ENCODE measurements at places on chromosomes 7 and 10.
A peak's percentile ranks its signal among the peaks of the same experiment; 100 is the strongest.

DNA sequence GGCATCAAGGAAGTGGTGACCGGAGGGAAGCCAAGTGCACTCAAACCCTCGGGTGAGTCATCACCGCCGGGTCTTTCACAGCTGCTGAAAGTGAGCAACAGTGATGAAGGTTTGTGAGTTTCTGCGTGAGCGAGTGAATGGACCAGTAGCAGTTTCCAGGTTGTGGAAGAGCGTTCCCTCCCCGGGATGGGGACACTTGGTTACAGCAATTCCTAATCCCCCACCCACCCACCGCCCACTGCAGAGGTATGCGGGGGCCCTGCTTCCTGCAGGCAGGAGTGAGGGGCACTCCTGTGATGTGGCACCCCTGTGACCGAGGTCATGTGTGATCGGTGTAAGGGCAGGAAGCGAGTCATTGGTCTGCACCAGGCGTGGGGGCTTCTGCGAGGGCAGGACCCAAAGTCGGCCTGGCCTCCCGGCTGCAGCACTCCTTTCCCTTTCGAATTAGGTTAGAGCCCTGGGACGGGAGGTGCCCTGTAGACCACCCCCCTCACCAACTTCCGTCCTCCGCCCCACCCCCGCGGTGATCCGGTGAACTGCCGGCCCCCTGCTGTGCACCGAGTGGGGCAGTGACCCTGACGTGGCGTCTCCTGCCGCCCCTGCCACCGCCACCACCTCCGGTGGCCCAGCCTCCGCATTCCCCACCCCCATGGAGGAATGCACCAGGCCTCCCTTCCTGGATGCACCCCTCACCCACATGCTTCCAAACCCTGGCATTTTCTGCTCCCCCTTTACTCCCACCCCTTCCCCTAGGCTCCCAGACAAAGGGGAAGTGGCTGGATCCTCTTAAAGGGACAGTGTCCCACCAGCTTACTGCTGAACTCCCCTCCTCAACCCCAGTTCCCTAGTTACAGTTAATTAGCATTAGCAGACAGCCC is 10.9 kb downstream of the LIMK1 start:
- DNase-seq = peak; percentile 76

DNA sequence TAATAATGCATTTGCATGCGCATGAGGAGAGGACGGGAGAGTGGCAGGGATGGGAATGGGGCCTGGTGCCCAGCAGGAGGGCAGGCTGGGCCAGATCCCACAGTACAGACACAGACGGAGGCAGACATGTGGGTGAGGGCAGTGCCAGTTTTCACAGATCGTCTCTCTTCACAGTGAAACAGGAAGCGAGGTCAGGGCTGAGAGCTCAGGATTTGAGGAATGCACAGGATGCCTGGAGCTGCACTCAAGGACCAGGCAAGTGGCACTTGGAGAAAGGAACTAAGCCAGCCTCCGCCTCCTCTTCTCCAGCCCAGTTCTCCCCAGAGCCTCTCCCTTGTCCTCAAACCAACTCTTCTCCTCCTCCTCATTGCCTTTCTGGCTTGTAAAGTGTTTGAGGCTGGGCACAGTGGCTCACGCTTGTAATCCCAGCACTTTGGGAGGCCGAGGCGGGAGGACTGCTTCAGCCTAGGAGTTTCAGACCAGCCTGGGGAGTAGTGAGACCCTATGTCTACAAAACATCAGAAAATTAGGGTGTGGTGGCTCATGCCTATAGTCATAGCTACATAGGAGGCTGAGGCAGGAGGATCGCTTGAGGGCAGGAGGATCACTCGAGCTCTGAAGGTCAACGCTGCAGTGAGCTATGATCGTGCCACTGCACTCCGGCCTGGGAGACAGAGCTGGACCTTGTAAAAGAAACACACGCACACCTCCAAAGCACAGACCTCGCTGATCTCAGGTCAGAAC is 115.2 kb downstream of the HIP1 start:
- DNase-seq = peak; percentile 83

GRCh38 chr7:139959718-139960117 is 103.0 kb downstream of the PARP12 start:
- no peak for DNase-seq

- no peak for DNase-seq
Observed at GRCh38 chr7:77520261-77520660, 16.8 kb upstream of the PTPN12 start.

DNA sequence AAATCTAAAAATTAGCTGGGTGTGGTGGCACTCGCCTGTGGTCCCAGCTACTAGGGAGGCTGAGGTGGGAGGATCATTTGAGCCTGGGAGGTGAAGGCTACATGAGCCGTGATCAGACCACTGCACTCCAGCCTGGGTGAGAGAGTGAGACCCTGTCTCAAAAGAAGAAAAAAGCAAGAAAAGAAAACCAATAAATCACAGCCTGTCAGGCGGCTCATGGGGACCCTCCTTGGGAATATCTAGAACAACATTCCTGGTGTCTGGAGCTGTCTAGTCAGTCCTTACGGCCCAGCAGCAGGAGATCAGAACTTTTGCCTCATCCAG is 130.6 kb upstream of the TNRC18 start:
- DNase-seq = no peak

DNA sequence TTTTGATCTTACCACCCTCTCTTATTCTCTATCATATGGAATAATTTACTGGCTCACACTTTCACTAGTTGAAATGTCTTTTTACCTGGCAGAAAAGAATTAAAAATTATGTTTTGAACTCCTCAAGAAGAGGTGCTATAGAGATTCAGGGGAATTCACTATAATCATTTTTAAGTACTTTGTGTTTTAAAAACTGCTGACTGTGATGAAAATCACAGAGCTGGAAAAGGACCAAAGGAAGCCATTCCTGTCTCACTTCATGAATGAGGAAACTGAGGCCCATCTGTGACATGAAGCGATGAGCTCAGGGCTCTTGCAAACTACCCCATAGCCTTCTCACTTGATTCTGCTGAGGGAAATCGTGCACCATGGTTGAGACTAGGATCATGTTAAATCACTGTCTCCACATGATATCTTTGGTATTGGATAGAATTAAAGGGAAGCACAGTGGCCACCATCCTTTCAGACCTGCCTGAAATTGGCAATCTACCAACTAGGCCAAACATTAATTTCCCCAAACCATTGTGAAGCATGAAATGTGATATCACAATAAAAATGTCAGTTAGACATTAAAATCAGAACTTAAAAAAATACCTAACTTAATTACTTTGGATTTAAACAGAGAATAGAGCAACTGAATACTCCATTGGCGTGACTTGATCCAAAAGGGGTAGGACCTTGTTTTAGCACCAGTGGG is 141.0 kb downstream of the FZD1 start:
- no peak for DNase-seq

DNA sequence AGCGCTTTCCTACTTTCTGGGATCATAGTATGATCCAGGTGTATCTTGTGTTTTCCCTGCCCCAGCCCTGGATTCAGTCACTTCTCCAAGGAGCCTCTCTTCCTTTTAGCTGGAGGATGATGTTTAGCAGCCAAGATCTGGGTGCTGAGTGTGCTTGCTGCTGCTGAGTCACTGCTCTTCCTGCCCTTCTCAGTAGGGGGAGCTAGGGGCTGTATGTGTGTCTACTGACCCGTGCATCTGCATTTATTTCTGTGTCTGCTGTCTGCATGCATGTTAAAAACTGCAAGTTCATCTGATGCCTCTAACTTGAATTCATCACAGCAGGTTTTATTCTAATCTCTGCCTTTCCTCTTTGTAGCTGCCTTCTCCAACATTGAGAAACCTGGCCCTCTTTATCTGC is 31.6 kb downstream of the MGMT start:
- no peak for DNase-seq

- DNase-seq = no peak
Observed at GRCh38 chr7:121376979-121377378, 19.1 kb downstream of the FAM3C start.

DNA sequence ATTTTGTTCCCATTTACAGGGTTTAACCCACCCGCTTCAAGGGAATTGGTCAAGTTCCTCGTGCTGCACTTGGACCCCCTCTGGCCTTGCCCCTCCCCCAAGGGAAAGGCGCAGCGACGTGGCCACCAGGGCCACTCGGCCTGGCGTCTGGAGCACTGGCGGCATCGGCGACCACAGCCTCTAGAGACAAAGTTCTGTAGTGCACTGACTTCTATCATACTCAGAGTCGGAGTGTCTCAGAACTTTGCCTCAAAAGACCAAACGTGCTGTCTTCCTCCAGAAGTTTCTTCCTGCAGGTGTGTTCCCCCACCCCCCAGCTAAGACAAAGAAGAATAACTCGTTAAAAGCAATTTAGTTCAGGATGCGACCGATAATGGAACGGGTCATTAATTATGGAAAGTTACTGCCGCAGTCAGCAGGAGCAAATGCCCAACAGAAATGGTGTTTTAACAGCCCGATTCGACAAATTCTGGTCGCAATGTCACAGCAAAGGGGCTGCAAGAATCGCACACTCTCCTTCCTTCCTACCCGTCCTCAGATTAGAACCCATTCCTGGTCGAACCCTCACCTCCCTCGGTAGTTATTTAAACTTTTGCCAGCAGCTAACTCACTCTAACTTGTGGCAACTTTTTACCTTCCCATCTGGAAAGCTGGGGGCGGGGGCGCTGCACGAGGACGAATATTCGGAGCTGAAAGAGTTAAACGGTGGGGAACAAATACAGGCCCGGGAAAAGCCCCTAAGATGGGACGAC is 202.1 kb upstream of the NFE2L3 start:
- DNase-seq = no peak

DNA sequence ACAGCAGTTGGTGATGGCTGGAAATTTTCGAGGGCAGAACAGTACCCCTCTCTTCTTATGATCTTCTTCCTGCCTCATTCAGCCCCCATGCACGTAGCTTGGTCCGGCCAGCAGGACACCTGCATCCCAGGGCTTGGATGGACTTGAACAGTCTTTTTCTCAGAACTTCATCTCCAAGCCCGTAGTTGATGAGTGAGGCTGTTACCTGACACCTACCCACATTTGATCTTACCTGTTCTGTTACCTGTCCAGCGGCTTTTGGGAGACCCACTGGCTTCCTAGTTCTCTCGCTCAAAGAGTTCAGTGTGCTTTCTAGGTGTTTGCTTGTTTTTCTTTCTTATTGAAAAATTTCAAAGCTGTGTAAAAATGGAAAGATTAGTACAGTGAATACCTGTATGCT is 212.2 kb downstream of the CUX1 start:
- DNase-seq = no peak

GRCh38 chr10:44199267-44199666 is 185.6 kb downstream of the CXCL12 start:
- no peak for DNase-seq

- no peak for DNase-seq
Observed at GRCh38 chr10:124724279-124725027, 19.7 kb downstream of the FAM53B start.

DNA sequence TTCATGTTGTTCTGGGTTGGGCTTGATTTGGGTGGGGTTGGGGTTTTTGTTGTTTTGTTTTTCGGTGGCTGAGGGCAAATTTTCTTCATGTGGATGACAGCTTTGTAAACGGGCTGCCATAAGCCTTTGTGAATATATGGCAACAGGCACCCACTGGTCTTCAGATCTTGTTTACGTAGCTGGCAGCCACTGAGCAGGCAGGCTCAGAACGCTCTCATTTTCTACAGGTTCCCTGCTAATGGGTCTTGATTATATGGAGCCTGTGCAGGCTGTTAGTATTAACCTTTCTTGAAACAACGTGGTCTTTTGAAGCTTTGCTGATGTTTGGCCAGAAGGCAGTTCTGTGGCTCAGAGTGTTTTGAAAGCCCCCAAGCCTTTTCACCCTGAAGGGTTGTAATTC is 199.7 kb downstream of the TNS3 start:
- DNase-seq = no peak

GRCh38 chr10:70742537-70743429 is 42.4 kb downstream of the TBATA start:
- DNase-seq = peak; percentile 40

DNA sequence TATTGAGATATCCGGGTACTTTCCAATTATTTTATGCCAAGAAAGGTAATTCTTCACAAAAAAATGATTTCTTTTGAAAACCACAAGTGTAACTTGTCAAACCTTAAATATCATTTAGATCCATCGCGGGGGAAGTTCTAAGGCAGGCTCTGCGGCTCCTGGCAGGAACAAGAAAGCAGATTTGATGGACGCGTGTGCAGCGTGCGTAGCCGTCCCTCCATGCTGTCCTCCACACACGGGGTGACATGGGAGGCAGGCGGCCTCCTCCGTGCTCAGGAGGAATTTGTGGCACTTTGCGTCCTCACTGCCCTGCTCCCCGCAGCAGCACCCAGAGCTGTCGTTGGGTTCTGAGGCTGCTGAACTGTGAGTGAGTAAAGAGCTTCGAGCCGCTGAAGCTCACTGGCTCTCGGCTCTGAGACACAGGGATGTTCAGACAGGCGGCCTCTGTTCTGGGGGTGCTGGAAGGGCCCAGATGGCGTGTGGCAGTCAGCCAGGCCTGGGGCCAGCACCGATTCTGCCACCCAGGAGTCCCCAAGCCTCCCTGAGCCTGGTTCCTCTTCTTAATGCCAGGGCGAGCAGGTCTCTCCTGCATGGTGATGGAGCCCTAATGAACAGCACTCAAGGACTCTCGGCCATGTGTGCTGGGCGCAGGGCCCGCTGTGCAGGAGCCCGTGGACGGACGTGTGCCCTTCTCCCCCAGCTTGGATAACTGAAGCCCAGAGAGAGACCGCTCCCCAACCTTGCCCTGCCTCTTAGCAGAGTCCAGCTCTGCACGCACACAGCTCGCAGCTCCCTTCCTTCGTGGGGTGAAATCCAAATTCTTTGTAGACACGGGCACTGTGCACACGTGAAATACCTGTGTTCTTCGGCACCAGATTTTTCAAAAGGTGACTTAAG is 185.4 kb upstream of the SHH start:
- no peak for DNase-seq

GRCh38 chr7:128858380-128859231 is 4.0 kb upstream of the ATP6V1F start:
- no peak for DNase-seq

GRCh38 chr7:85733169-85733915 is 546.5 kb upstream of the SEMA3D start:
- no peak for DNase-seq

DNA sequence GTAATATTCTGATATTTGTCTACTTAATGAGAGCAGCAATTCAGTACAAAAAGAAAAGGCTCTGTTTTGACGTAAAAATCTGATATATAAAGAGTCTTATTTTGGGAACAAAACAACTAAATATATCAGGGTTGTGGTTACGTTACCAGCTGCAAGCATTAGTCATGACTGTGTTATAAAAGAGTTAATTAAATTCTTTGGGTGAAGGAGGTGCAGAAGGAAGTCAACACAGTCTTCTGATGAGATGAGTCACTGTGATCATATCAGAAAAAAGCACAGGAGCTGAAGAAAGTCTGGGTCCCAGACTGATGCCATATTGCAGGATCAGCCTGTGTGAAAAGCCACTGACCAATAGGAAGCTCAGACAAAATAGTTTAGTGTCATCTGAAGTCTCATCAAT is 234.3 kb upstream of the TEX47 start:
- no peak for DNase-seq
